ENCODE measurements at places on chromosomes 13 and 19.
A peak's percentile ranks its signal among the peaks of the same experiment; 100 is the strongest.

DNA sequence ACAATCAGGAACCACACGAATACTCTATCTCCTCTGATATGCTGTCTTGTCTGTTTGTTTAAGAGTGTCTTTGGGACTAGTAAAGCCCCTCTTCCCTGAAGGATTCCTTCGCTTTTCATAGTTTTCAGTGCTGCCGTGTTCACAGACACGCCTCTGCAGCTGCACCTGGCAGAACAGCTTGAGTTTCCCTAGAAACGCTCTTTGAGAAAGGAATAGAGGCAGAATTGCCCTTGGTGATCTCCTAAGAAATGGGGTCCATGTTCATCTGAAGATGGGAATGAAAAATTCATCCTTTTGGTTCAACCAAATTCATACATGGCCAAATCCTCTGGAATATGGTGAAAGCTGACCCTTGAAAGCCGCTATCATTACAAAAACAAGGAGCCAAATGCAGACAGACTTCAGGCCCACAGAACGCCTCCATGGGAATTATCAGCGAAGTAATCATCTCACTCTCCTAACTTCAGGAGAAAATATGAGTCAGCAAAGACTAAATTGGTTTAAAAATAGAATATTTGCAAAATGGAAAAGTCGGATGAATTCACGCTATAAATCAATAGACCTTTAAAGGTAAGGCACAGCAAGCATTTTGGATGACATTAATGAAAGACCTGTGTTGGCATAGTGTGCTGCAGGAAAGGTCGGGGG lies 5.5 kb downstream of the SACS start:
- DNase-seq, result no peak

DNA sequence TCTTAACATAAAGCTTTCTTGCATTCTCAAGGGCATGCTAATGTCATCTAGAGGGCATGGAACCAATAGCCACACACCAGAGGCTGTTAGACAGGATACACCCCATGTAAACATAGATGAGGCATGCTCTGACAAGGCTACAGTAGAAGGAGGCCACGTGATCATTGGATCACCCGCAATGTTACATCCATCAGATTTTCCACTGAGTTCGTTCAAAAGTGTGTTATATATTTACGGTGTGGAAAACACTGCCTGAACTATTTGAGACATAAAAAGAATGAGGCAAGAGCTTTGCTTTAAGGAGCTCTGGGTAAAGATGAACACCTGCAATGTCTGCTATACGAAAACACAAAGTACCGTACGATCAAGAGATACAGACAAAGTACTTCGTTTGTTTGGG lies 817.5 kb upstream of the SLC10A2 start:
- DNase-seq, result no peak

- no peak for DNase-seq
These were observed 26.8 kb downstream of the CLDN10 start for GRCh38 chr13:95579303-95579702.

DNA sequence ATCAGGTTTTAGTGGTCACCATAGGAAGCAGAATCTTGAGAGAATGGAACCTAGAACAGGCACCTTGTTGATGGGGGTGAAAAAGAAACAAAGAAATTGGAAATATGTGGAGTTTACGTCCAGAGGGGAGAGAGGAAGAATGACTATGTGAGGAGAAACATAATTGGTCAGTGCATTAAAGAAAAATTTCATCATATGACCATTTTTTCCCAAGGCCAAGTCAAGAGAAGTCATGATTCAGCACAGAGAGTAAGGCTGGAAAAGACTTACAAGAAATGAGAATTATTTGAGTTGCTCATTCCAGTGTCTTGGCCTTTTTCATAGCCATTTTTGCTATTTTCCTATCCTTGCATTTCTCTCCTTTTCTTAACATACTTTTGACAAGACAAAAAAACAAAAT lies 421.7 kb downstream of the EFNB2 start:
- DNase-seq, result no peak

DNA sequence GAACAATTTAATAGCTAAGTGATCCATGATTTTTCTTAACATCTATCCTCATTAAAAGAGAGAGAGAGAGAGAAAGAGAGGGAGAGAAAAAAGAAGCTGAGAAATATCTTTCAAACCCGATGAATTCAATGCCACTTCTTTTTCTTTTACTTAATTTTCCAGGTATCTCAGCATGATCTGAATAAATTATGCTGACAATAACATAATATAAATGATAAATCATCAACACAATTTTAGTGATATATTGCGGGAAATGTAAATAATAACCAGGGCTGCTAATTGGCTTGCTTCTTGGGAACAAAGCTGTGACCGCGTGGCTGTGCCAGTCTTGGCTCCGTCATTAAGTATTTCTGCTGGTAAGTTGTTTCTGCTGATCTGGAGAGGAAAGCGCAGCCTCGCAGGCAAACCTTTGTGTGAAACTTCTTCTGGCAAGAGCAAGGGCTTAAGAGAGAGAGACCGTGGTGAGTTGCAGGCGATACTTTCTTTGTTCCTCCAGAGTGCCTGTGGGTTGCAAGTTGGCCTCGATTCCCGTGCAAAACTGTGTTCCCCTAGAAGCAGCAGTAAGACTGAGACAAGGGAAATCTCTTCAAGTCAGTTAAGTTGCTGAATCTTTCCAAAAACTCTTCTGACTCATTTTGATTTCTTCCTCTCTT lies 489.1 kb upstream of the TSHZ3 start:
- no peak for DNase-seq

DNA sequence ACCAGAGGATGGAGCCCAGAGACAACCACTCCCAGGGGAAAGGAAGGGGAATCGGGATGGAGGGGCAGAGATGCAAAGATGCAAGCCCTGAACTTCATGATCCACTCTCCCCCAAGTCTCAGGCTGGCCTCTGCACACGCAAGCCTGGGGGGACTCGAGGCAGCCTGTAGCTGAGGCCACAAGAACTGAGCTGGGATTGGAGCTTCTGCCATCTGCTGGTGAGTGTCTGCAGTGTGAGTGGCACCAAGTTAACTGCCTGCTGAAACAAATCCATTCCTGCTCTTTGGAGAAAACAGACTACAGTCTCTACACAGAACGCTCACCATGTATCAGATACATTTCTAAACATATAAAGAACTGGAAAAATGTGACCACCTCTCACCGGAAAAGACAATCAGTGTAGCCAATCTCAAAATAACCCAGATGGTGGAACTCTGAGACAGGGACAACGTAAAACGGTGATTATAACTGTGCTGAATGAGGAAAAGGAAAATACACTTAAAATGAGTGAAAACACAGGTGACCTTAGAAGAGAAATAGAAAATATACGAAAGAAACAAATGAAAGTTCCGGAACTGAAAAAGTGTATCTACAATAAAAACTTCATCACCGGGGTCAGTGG lies 62.1 kb downstream of the KLF2 start:
- DNase-seq, result peak; percentile 78

GRCh38 chr19:32098968-32099367 lies 246.4 kb upstream of the ZNF507 start:
- DNase-seq, result no peak

DNA sequence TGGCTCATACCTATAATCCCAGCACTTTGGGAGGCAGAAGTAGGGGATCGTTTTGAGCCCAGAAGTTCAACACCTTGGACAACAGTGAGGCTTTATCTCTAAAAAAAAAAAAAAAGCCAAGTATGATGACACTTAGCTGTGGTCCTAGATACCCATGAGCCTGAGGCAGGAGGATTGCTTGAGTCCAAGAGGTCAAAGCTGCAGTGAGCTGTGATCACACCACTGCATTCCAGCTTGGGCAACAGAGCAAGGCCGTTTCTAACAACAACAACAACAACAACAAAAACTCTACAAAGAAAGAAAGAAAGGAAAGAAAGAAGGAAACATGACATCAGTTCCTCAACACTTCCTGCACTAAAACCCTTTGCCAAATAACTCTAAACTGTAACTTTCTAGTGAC lies 265.1 kb upstream of the DACH1 start:
- DNase-seq, result no peak

DNA sequence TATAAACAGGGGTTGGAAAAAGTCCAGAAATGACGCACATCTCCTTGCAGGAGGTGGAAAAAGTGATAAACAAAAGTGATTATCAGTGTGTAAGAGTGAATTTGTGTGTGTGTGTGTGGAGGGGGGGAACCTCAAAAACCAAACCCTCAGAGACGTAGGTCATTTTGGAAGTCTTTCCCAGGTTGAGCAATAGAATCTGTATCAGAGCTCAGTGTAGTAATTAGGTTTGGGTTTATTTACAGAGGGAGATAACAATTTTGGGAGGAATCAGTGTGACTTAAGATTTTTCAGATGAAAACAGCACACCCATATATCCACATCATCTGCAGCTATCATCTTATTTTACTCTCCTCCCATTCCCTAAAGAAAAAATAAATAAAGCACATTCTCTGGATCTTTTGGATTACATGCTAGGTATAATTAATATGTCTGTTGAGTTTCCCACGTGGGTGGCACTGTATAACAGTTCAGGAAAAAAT lies 406.4 kb downstream of the FGF9 start:
- DNase-seq, result no peak

DNA sequence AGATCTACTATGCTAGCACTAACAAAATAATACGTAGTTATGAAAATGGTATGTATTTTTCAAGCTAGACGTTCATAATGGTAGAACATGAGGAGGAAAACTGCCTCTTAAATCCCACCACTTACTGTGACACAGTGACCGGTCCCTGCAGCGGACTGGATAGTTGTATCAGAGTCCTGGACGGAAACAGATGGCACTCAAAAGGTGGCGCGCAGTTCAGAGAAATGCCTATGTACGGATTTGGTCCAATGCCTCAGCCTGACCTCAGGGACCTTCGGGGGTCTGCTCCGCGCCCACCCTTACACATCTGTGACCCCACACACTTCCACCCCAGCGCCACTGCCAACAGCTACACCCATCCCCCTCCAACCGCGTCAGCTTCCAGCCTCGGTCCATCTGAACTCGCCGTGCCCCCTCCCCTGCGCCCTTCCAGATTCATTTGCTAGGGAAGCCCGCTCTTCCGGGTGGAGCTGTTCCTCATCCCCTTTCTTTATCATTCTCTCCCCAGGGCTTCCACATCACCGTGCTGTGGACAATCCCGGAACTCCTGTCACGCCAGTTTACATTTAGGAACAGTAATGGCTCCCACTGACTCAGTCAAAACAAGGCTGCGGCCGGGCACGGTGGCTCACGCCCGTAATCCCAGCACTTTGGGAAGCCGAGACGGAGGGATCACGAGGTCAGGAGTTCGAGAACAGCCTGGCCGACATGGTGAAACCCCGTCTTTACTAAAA lies 792 bp upstream of the LENG8 start:
- DNase-seq, result peak; percentile 58

DNA sequence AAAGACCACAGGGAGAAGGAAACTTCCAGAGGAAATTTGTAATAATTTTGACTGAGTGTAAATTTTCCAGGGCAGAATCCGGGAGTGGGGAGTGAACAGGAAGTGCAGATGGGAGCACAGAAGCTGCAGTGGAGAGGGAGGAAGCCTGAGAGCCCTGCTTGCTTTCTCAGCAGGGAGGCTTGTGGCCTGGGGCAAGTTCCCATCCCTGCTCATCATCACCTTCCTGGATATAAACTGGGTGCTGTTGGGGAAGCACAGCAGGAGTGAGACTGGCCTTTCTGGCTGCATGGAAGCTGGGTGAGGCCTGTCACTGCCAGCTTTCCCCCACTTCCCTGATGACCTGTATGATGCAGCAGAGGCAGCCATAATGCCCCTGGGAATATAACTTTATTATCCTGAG lies 532.9 kb downstream of the SLITRK6 start:
- DNase-seq, result no peak

DNA sequence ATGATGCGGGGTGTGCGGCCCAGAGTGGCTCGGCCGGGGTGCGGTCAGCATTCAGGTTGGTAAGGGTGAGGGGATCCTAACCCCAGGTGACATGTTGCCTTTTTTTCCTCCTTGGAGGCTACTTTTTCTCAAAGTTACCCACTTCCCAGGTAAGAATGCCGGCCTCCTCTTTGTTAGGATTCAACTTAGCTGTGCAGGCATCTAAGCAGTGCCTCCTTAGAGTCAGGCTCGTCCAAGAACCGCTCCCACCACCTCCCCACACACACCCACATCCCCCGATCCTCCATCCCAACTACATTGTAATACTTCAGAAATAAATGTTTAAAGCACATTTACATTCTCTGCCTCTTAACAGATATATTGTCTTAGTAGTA lies 733 bp upstream of the ENOX1 start:
- DNase-seq, result no peak

GRCh38 chr13:106500445-106500844 lies 35.0 kb downstream of the EFNB2 start:
- no peak for DNase-seq

DNA sequence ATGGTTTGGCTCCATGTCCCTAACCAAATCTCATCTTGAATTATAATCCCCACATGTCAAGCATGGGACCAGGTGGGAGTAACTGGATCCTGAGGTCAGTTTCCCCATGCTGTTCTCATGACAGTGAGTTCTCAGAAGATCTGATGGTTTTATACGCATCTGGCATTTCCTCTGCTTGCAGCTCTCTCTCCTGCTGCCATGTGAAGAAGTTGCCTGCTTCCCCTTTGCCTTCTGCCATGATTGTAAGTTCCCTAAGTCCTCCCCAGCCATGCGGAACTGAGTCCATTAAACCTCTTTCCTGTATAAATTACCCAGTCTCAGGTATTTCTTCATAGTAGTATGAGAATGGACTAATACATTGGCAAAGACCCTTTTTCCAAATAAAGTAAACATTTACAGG lies 96.8 kb downstream of the TSHZ3 start:
- no peak for DNase-seq

- no peak for DNase-seq
These were observed 400 bp downstream of the PLEKHG2 start for GRCh38 chr19:39412867-39413271.

- no peak for DNase-seq
These were observed 792.1 kb upstream of the ARGLU1 start for GRCh38 chr13:107360010-107360409.

DNA sequence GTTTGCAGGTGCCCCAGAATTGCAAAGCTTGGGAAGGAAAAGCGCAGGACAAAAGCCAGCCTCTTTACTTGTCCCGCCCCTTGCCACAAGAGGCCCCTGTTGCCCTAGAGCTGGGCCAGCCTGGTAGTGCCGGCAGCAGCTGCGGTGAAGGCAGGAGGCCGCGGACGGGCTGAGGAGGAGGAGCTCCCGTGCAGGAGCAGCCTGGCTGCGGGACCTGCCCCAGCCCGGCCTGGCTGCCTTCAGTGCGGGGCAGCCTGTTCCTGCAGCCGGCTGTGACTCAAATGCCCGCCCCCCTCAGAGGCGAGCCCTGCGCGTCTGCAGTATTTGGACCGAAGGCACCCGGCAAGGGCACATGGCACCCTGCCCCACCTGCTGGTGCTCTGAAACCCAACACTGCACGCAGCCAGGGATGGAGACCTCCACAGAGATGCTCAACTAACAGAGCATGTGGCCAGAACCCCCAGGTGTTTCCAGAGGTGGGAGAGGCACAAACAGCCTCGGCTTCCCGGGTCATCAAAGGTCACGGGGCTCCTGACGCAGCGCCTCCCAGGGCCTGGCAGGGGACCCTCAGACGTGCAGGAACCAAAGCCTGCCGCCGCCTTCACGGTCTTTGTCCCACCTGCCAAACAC lies 29.7 kb downstream of the NAXD start:
- DNase-seq, result peak; percentile 51

- peak; percentile 96 for DNase-seq
These were observed 4.4 kb upstream of the ZNF329 start for GRCh38 chr19:58154679-58155648.

- no peak for DNase-seq
These were observed 17.7 kb downstream of the SIAH3 start for GRCh38 chr13:45833663-45834375.
